Mesenchymal stem cell (in vitro differentiated cells and primary cell): ENCODE measurements at places on chromosomes 5 and 9.

GRCh38 chr5:52767217-52767743, 20.4 kb upstream of the ITGA1 start:
- no peak for DNase-seq

DNA sequence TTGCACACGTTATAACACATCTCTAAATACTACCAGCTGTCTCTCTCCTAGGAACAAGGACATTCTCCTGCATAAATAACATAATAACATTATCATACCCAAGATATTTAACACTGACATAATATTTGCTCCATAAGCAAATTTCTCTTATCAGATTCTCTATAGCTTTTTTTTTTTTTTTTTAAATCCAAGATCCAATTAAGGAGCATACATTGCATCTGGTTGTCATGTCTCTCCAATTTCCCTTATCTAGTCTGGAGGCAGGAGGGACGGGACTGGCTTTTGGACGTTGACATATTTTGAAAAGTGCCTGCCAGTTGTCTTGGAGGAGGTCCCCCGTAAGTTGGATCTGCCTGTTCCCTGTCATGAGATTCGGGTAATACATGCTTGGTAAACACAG, 76.6 kb downstream of the RAPGEF1 start:
- no peak for DNase-seq

- peak; percentile 24 for DNase-seq
Measured at GRCh38 chr5:9284781-9285307, 261.0 kb downstream of the SEMA5A start.

DNA sequence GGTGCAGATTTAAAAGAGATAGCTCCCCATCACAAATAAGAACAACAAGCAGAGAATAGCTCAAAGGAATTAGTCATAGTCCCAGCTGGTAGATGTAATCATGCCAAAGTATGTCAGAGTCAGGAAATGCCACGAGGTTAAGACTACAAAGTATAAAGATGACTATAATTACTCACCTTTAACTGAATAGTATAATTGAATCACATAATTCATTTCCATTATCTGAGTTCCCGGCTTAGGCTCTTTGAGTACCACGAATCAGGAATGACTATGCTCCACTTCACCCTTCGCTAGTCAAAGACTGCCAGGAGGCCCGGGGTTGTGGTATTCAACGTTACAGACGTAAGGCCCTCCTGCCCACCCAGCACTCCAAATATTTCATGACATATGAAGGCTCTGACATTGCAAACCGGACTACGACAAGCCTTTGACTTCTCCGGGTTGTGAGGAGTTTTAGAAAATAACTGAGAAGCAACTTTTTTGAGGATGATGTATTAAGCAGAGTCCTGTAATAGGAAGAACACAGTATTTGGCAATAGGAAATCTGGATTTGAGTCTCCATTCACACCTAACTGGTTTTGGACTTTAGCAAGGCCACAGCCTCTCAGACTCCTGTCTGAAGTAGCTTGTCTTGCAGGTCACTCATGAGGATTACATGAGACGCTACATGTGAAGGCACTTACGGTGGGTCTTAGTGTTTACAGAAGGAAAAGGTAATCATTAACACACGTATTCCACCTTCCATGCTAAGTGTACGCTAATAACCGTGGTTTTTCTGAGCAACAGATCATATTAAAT, 64.6 kb downstream of the ENC1 start:
- peak; percentile 73 for DNase-seq

DNA sequence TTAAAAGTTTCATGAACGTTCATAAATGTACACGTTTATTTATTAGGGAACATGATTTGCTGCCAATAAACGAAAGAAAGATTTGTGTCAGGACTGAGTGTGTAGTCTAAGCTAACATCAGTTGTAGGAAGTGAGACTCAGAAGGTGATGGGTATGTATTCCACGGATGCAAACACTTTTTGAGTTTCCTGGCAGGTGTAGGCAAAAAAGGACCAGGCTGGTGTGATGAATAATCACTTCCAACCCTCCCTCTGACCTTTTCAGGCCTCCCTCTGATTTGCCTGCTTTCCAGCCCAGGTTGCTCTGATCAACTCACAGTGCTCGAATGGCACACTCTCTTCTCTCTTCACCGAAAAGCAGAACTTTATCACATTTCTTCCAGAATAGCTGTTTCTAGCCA, 51.8 kb downstream of the BASP1 start:
- no peak for DNase-seq

GRCh38 chr5:141521244-141521781, 32.4 kb downstream of the PCDHGC5 start:
- peak; percentile 99 for DNase-seq

DNA sequence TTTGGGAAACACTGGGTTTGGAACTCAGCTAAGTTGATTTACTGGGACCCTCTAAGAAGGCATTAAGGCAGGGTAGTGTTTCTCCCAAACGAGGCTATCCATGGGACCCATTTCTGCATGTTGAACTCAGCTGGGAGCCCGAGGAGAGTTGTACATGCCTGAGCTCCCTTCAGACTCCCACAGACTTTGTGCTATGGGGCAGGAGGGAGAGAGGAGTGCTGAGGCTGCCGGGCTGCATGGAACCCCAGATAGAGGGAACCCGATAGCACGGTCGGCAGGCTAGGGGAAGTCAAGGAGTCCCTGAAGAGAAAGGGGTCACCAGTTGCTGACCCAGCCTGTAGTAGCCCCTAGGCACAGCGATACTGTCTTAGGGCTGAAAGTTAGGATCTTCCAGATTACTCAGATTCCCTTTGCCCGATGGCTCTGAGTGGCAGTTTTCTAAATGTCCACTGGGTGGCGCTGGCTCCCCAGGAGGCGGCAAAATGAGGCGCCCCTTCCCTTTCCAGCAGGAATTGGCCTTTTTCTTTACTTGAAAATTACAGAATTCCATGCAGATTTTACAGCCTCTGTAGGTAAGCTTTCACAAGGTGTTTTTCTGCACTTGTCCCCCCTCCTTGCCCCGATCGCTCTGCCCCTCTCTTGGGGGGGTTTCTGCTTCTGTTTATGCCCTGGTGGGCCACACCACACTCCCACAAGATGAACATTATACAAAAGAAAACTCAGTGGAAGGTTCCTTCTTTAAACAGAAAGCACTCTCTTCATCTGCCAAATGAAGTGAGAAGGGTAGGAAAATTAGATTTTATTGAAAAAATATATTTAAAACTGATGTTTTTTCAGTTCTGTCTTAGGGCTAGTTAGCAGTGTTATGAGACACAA, 17.8 kb downstream of the NANS start:
- peak; percentile 63 for DNase-seq

DNA sequence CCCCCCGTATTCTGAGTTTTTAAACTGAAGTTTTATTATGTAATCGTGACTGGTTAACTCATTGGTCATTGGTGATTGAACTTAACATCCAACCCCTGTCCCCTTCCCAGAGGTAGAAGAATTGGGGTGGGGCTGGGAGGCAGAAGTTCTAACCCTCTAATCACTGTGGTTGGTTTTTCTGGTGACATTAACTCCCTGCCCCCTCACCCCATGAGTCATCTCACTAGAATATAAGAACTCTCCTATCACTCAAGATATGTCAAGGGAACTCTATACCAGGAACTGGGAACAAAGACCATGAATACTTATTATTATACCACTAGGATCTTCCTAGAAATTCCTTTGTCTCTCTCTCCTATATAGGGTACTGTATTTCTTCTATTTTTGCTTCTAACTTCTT, 52.3 kb upstream of the CAVIN4 start:
- DNase-seq = no peak

GRCh38 chr5:162068412-162068811, 839 bp downstream of the GABRG2 start:
- peak; percentile 0 for DNase-seq
